SK-MEL-5 (cell line): ENCODE measurements at places on chromosomes 1 and 21. TPM values are rescaled to one million over a fixed set of nuclear protein-coding genes. Genes with fewer than 3 reads are reported as not detected.

The OR2T33 gene
- total RNA-seq: not detected in 2 replicates

- peak; percentile 81 for DNase-seq
Measured at GRCh38 chr21:44517175-44517899, 22.7 kb downstream of the KRTAP10-1 start.

DNA sequence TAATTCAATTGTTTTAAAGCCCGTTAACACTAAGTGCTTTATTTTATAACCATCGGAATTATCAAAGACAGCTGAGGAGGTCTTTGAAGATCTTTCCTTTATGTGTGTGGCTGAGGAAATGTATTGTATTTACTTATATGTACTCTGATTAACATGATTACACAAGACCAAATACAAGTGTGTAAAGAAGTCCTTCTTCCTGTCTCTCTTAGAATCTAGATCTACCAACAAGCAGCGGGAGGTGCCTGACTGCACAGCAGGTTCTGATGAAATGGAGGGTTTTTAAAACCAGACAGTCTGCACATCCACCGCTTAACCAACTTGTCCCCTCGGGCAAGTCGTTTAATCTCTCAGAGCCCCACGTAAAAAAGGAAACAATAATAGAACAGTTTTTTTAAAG lies 240.5 kb upstream of the MAP1LC3C start:
- DNase-seq: no peak

DNA sequence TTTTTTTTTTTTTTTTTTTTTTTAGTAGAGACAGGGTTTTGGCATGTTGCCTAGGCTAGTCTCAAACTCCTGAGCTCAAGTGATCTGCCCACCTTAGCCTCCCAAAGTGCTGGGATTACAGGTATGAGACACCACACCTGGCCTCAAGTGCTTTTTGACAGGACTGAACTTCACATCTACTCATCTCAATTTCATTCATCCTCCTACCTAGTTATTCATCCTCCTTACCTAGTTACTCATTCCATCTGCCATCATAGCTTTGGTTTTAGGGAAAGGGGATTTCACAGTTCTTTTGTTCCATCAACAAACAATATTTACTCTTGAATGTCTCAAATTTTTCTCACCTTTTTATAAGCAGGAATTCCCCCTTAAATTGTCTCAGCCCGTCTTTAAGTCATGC lies 38.6 kb upstream of the RALGPS2 start:
- DNase-seq: no peak

DNA sequence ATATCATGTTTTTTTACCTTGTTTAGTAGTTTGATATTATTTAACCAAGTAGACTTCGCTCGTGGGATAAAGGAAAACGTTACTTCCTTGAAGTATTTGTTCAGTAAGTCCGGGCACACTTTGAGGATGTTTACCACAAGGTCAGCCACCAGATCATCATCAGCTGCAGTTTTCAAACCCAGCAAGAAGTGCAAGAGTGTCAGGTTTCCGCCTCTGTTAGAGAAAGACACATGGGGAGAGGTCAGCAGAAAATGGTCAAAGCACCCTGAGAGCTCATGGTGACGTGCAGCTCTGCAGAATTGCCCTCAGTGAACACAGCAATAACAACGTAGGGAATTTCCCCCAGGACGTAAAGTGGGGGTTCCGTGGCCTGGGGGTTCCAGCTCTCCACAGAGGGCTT lies 24.4 kb downstream of the URB1 start:
- DNase-seq: no peak

The PPOX gene
- total RNA-seq: 11.1 and 13.8 TPM in 2 replicates

GRCh38 chr1:117842408-117843170 lies 86.8 kb downstream of the GDAP2 start:
- peak; percentile 38 for DNase-seq

The S1PR1 gene
- total RNA-seq: 0.03 TPM in 1 of 2 replicates, not detected in the other

DNA sequence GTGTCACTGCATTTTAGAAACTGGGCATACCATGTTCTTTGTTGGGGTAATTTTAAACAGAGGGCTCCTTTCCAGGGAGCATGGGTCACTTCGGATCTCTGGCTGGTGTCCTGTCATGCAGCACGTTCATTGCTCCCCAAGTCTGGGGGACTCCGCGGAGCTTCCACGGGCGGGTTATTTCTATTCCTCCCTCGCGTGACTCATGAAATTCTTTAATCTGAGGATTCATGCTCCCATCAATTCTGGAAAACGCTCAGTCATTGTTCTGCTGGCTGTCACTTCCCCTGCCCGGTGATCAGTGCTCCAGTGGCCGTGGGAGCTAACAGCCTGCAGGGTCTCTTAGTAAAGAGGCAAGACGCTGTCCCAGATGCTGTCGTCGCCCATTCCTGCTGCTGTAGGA lies 28.1 kb downstream of the CFAP74 start:
- no peak for DNase-seq

The RNU1-4 gene
- under 0.01 TPM in 1 of 2 replicates, not detected in the other for total RNA-seq

GRCh38 chr1:233975486-233975885 lies 71.0 kb downstream of the SLC35F3 start:
- no peak for DNase-seq

The OPRD1 gene
- total RNA-seq: under 0.01 TPM in 1 of 2 replicates, not detected in the other

GRCh38 chr1:104733866-104734265 lies 984.2 kb downstream of the AMY1C start:
- DNase-seq: no peak

The EVI5 gene
- total RNA-seq: 20.7 and 25.7 TPM in 2 replicates

The TADA1 gene
- 20.7 and 21.6 TPM in 2 replicates for total RNA-seq

DNA sequence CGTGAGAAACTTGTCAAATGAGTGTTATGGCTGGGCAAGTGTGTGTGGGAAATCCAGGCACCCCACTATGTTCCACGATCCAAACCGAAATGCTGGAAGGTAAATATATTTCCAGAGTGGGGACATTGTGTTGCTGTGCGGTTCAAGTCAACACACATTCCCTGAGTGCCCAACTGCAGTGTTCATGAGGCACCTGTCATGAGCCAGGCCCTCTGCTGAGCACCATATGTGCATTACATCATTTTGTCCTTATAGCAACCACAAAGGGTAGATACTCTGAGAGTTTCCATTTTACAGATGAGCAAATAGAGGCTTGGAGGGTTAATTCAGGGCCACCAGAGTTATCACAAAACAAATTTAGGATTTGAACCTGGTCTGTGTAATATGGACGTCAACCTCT lies 59.9 kb upstream of the SOD1 start:
- no peak for DNase-seq

The CLCA1 gene
- not detected in 2 replicates for total RNA-seq
